ENCODE measurements at places on chromosomes 16 and 17.

DNA sequence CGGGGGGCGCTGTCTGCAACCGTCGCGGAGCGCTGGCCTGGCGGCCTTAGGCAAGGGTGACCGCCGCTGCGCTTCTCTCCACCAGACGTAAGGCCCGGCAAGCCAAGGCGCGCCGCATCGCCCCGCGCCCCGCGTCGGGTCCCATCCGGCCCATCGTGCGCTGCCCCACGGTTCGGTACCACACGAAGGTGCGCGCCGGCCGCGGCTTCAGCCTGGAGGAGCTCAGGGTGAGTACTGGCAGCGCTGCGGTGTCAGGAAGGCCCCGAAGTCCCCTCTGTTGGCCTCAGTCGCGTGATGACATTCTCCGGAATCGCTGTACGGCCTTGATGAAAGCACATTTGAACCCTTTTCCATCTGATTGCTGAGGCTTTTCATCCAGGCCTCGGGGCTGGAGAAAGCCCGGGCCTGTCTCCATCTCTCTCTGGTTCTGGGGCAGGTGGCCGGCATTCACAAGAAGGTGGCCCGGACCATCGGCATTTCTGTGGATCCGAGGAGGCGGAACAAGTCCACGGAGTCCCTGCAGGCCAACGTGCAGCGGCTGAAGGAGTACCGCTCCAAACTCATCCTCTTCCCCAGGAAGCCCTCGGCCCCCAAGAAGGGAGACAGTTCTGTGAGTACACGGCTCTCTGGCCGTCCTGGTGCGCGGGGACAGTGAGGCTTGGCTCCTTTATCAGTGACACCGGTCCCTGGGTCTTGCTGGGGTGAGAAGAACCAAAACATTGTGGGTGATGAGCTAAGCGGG is 831 bp downstream of the RPL13 start:
- no peak for DNase-seq

- DNase-seq: no peak
Measured at GRCh38 chr17:32264823-32265191, 825 bp upstream of the RHBDL3 start.

- DNase-seq: no peak
Measured at GRCh38 chr16:49782405-49782804, 73.5 kb downstream of the ZNF423 start.

- DNase-seq: peak; percentile 81
Measured at GRCh38 chr17:491086-492021, 138.7 kb upstream of the RPH3AL start.

GRCh38 chr17:70109497-70109896 is 34.5 kb downstream of the KCNJ16 start:
- no peak for DNase-seq

DNA sequence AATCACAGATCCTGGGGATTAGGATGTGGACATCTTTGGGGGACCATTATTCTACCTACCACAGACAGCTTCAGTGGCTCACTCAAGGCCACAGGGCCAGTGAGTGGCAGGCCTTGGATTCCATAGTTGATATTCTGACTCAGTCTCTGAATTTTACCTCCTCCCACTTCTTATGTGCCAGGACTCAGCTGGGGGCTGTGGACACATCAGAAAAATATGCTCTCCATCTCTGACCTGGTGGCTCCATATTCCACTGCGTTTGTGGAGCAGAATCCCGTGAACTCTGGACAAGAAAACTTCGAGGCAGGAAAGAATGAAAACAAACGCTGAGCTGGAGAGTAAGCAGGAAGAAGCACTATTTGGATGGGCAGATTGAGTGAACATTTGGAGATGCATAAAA is 301.8 kb upstream of the MAF start:
- DNase-seq: no peak

- no peak for DNase-seq
Measured at GRCh38 chr17:76082326-76083251, 3.6 kb downstream of the ZACN start.

DNA sequence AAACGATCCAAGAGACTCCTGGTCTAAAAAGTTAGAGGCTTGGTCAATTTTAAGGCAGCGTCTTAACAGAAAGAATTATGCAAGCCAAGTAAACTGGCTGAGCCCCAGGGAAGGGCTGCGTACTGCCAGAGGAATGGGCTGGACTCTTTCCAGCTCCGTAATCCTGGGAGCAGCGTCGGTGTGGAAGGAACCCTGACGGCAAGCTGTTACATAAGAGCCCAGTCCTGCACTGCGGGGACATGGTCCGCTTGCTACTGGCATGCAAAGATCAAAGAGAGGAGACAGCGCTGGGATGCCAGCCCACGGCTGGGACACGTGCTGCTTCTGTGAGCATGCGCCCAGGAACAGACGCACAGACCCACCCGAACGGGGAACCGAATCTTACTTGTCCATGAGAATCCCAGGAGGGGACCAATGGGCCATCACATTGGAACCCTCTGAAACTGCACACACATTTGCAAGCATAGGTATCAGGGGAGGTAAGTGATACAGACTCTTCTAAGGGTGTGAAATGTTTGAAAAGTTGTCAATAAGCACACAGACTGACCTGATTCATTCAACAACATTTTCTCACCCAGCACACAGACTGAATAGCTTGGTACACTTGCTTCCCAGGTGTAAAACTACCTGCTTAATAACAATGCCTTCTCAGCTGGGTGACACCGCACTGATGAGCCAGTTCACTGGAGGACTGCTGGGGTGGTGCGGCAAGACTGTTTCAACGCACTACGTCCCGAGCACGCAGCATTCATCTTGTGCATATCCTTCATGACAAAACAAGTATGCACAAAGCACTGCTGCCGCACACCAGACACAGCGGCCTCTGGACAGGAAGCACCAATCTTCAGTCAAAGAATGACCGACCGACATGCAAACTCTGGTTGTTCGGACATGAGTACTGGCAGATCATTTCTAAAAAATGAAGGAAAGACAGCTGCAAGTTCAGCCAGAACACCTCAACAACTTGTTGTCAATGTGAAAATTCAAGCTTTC is 94.9 kb downstream of the ANKRD11 start:
- peak; percentile 92 for DNase-seq

GRCh38 chr16:30953511-30954124 is 3.9 kb upstream of the SETD1A start:
- DNase-seq: peak; percentile 66

DNA sequence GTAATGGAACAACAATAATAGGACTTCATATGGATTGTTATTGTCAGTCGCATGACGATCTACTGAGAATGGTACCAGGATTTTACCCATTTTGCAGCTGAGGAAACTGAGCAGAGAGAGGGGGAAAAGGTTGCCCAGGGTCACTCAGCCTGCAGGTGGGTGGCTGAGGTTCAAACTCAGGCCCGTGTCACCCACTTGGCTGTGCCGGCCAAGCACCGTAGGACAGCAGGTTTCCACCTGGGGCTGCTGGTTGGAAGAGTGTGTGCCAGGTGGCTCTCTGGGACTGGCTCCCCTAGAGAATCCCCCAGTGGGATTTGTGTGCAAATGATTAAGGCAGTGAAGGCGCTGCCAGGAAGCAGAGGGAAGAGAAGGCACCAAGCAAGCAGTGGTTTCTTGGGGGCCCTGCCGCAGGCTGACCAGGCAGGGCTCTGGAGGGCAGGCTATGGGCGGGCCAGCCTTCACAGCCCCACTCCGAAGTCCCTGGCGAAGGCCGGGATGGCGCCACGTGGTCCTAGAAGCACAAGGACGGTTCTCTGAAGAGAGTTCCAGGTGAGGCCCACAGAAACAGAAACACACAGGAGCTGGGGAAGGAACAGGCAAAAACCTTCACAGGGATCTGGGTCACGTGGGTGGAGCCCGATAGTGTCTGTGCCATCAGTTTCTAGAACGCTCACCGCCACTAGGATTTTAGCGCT is 163.5 kb downstream of the IRF8 start:
- no peak for DNase-seq

DNA sequence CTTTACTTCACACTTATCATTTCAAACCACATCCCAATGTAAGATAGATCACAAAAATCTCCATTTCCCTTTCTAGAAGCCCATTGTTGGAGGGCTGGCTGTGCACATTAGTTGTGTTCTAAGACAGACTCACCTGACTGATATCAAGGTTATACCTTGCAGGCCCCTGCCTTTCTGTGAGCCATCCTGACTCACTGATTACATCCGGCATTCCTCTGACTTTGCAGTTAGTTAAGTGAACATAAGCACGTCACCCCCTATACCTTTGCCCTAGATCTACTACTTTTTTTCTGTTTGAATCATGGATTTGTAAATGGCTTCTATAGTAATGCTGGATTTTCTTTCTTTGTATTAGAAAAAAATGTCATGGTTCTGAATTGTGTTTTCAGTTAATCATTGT is 78.3 kb downstream of the TANGO6 start:
- DNase-seq: no peak

GRCh38 chr16:57041182-57042156 is 50.9 kb upstream of the CPNE2 start:
- no peak for DNase-seq

DNA sequence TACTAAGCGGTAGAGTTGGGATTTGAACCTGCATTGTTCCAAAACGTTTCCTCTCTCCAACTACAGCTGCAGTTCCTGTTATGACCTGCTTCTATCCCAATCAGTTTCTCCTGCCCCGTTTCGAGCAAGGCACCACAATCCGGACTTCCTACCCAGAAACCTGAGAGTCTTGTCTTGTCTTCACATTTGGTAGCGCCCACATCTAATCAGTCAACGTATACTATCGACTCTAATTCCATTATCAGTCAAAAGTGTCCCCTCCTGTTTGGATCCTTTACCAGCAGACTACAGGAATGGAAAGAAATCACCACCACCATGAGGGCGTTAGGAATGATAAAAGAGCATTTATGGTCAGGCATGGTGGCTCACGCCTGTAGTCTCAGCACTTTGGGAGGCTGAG is 124.6 kb downstream of the AXIN2 start:
- DNase-seq: no peak
